Suppressor macrophage (primary cell): ENCODE measurements at places on chromosomes 2 and 18.

DNA sequence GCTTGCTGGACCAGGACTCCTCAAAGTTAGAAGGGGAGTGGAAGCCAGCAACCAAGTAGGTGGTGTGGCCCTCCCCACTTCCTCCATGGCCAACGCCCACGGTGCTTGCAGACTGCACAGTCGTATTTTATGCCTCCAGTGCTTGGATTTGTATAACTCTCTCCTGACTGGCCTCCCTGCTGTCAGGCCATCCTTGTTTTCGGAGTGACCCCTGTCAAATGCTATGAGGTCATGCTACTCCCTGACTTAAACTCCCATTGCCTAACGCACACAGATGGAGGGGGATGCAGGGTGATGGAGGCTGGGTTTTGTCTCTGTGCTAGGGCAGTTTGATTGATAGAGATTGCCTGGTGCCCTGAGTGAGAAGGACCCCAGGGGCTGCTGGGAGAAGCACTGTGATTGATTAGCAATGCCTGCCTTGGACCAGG, 36.1 kb downstream of the GLI2 start:
- DNase-seq = peak; percentile 7

DNA sequence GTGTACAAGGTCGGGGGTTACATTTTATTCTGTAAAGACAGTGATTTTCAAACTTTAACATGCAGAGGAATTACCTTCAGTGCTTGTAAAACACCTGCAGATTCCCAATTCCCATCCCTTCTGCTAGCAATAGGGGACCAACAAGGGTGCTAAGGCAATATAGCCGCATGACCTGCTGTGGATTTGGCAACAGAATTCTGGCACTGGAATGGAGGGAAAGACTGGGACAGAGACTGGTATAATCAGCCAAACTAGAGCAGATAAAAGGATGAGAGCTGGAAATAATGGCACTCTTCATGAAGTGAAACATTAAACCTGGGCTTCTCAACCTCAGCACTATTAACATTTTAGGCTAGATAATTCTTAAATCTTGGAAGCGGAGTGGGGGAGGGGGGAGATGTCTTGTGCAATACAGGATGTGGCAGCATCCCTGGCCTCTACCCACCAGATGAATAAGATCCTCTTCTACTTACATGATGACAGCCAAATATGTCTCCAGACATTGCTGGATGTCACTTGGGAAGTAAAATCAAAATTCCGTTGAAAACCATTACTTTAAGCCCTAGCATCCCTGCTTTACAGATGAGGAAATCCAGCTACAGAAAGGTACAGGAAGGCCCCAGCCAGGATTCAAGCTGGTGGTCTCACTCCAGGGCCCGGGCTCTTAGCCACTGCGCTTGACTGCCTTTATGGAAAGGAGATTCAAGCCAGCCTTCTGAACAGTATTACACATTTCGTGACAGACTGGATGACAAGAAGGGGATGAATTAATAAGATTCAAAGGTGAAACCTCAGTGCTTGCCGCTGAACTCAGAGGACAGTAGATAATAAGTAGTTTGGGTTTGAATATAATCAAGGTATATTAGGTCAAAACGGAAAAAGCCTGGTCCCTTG, 1.7 kb downstream of the EVA1A start:
- DNase-seq = no peak

- no peak for DNase-seq
These were observed 295.3 kb upstream of the EPAS1 start for GRCh38 chr2:46001741-46002506.

GRCh38 chr2:160628811-160629210, 135.2 kb upstream of the RBMS1 start:
- no peak for DNase-seq

DNA sequence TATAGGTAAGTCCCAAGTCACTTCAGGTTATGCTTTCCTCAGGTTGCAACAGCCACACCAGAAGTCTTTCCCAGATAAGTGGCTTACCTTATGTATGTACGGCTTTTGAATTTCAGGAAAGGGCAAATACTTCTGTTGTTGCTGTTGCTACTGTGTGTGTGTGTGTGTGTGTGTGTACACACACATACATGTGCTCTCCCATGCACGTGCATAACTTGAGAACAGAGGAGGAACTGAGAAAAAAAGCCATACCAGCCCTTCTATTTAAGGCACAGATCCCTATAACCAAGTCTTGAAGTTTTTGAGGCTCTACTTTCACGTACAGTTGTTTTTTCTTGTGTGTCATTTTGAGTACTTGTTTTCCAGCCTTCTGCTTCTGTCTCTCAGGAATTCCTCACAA, 62.4 kb downstream of the WDPCP start:
- DNase-seq = no peak

DNA sequence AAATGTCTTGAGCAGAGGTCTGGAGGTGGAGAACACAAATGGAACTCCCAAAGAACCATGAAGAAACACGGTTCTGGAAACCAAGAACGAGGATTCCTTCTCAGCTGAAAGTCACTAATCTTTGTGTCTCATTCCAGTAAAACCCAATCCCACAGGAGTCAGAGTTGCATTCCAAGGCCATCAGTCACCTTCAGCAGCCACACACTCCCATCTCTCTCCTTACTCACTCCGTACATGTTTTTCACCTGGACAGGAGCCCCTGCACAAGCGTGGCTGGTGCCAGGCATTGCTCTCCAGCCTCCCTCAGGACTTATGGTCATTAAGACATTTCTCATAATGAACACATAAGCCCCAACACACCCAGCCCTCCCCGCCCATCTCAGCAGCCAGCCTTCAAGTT, 175.4 kb upstream of the SIX2 start:
- DNase-seq = no peak

- no peak for DNase-seq
These were observed 2.8 kb upstream of the TMEM131 start for GRCh38 chr2:97998431-97999005.

- no peak for DNase-seq
These were observed 102.0 kb downstream of the ARHGAP15 start for GRCh38 chr2:143231254-143231645.

DNA sequence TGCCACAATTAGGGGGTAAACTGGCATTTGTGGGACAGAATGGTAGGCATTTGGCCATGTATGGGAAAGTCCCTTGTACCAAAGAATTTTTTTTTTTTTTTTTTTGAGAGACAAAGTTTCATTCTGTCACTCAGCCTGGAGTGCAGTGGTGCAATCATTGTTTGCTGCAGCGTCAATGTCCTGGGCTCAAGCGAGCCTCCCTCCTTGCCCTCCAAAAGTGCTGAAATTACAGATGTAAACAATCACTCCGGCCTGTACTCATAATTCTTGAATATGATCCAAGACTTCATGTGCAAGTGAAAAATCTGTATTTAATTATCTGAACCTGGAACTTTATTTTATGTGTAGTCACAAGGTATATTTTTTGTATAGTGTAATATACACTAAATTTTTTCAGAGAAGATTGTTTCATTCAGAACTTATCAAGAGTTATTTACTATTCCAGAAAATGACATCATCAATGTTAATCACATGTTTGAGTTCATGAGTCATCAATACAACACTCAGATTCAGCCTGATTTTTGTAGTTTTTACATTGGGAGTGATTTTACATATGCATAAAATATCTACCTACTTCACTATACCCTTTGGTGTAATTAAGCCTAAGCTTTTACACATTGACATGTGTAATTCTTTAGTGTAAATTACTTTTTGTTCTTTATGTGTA, 138.7 kb upstream of the L3MBTL4 start:
- no peak for DNase-seq

GRCh38 chr2:227876300-227876801, 4.9 kb downstream of the DAW1 start:
- DNase-seq = no peak

DNA sequence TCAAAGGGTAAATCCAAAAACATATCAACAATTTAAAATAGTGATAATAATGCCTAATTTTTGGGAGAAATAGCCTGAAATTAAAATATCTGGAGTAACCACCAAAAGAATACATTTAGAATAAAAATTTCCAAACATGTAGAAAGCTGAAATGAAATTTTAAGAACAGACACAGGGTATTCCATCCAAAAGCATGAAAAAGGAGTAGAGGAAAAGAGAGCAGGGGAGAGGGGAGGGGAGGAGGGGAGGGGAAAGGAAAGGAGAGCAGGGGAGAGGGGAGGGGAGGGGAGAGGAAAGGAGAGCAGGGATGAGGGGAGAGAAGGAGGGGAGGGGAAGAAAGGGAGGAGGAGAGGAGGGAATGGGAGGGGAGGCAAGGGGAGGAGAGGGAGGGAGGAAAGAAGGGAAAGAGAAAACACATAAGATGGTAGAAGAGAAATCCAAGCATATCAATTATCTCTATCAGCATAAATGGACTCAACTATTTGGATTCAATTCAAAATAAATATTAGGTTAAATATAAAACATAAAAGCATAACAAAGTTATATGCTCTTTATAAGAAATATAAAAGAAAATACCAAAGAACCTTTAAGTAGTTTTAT, 141.1 kb downstream of the ZNF385B start:
- DNase-seq = no peak

GRCh38 chr2:74690571-74690970, 36.5 kb downstream of the SEMA4F start:
- DNase-seq = peak; percentile 78

- DNase-seq = no peak
These were observed 124.5 kb downstream of the PLB1 start for GRCh38 chr2:28620291-28620793.

GRCh38 chr2:46101557-46102220, 195.5 kb upstream of the EPAS1 start:
- DNase-seq = no peak

DNA sequence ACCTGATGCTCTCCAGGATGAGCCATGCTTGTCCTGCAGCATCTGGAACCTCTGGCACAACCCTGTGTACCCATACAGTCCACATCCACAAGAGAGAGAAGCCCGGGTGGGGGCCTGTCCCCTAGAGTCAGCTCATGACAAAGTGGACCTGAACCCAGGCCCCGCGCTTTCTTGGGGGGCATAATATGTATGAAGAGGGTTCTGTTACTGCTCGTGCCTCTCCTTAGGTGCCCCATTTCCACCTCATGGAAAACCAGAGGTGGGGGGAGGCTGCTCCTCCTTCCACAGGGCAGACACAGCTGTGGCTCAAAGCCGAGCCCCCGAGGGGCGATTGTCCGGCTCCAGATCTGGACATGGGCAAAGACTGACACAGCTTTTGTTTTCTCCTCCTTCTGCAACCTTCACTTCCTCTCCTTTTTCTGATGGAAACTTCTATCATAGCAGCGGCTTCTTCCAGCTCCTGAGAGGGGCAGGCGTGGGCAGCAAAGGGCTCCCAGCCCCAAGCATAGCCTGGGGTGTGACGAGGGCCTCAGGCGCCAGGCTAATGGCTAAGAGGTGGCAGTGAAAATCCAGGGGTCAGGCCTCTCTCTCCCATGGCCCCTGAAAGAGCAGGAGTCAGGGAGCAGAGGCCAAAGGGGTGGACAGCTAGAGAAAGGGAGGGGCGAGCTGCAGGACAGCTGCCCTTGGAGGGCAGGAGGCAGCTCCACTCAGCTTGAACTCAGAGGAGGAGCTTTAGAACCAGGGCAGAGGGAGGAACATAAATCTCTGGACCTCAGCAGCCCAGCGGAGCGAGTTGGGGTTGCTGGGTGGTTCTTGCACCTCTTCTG, 155.5 kb downstream of the ZFP36L2 start:
- no peak for DNase-seq

DNA sequence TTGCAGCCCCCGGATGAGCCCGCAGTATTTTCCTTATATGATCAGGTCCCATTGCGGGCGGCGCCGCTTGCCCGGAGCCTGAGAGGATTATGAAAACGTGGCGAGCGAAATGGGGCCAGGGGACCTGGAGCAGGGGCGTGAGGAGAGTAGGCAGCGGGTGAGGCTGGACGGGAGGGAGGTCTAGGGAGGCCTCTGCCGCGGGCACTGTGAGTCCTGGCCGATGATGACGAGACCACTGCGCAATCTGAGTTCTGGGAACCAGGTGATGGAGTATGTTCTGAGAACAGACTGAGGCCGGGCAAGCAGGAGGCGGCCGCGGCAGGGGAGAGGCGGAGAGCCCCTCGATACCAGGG, 790 bp upstream of the ACAA2 start:
- DNase-seq = peak; percentile 35

DNA sequence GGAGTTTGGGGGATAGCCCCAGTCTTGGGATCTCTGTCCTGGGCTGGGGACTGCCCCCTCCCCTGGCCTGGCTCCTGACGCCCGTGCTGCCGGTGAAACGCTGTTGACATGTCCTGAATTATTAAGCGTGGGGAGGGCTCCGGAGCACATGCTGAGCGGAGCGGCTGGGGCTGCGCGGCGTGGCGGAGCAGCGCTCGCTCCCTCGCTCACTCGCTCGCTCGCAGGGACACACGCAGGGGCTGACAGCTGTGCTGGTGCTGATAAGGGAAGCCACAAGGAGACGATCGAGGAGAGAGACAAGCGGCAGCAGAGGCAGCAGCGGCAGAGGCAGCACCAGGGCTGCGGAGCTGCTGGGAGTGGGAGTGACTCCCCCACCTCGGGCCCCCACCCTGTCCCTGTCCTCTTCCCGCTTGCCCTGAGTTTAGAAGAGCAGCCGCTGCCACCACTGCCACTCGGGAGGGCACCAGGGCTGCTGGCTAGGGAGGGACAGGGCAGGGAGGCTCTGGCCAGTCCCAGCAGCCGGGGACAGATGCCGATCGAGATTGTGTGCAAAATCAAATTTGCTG, at the start of gene ASIC4:
TSS of gene ASIC4 (plus strand) at position 287 of the 566 bp plus-strand sequence. CDS start at position 530, 243 bp downstream.
- DNase-seq = no peak

GRCh38 chr2:53490659-53491058, 276.9 kb upstream of the CHAC2 start:
- DNase-seq = no peak

DNA sequence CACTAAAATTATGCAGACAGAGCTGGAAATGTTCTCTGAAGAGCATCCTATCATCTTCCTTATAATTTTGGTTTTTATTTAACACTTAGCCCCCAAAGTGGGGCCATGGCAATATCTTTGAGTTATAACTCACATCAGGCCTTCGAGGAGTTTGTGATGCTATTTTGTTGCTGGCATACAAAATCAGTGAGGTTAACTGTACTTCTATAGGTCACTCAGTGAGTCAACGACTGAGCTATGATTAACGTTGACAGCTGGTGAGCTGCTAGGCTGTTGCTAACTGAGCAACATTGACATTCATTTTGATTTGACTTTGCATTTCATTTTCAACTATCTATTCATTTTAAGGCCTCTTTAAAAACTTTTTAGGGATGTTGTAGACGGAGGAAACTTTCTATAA, 50.0 kb downstream of the GPD2 start:
- no peak for DNase-seq

GRCh38 chr18:2965797-2966196, 47.1 kb downstream of the LPIN2 start:
- DNase-seq = no peak

GRCh38 chr2:45445037-45445436, 166.0 kb downstream of the SRBD1 start:
- no peak for DNase-seq

GRCh38 chr2:8337321-8337720, 344.5 kb upstream of the ID2 start:
- DNase-seq = no peak

- DNase-seq = no peak
These were observed 635.7 kb downstream of the FBXO15 start for GRCh38 chr18:73511771-73512503.

GRCh38 chr2:13583609-13584008, 866.9 kb downstream of the TRIB2 start:
- no peak for DNase-seq
